ENCODE measurements at places on chromosomes 6 and 20.

DNA sequence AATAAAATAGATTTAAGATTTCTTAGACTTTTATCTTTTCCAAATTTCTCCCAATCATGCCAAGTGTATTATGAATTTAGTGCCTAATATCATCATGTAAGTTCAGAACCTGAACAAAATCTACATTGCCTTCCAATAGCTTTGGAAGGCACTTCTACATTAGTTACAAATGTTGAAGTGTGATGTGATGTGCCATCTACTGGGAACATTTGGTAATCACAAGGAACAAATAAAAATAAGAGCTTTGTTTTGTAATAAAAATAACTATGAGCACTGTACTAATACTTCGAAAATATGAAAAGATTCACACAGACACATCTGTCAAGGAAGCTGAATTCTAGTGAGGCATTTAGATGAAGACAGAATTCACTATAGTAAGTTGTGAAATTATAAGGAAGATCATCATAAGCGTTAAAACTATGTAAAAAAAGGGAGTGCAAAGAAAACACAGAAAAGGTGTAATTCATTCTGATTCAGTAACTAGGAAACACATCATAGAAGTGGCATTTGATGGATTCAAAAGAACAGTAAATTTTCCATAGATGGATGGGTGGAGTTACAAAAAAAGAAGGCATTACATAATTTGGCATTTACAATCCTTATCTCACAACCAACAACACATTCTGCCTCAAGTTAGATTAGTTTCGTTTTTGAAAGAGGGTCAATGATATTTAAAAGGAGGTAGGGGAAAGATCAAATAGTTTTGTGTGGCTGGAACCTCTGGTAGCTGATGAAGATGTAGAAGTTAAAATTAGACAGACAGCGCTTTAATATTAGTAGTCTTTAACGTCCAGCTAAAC is 161.0 kb downstream of the ASCC3 start:
- H3K4me3 ChIP-seq = peak overlapping the region; percentile 36
- peak overlapping the region; percentile 72 for H3K27ac ChIP-seq
- DNase-seq = no peak

GRCh38 chr6:40274058-40274457 is 313.1 kb downstream of the LRFN2 start:
- H3K27ac ChIP-seq = no peak overlapping the region
- no peaks in the 10 kb centered on the region for H3K36me3 ChIP-seq
- H3K4me1 ChIP-seq = no peaks in the 10 kb centered on the region
- H3K4me3 ChIP-seq = no peak overlapping the region
- no peak for DNase-seq

DNA sequence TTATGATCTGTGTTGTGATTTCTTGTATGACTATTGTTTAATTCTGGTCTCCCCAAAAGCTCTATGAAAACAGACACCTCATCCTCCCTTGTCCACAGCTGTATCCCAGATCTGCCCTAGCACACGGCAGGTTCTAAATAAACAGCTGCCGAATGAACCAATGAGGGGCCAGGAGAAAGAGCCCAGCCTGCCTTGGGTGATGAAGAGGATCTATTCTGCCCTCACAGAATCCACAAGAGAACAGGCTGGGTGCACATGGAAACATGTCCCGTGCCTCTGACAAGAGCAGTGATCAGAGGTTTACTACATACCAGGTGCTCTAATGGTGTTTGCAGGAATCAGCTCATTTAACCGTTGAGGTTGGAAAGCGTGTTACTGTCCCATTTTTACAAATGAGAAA is 15.6 kb upstream of the TLDC2 start:
- DNase-seq = no peak
- no peak overlapping the region for H3K4me3 ChIP-seq
- peaks cover 8% of the 10 kb centered on the region for H3K27me3 ChIP-seq
- H3K27ac ChIP-seq = no peak overlapping the region
- H3K4me1 ChIP-seq = peaks cover 16% of the 10 kb centered on the region

DNA sequence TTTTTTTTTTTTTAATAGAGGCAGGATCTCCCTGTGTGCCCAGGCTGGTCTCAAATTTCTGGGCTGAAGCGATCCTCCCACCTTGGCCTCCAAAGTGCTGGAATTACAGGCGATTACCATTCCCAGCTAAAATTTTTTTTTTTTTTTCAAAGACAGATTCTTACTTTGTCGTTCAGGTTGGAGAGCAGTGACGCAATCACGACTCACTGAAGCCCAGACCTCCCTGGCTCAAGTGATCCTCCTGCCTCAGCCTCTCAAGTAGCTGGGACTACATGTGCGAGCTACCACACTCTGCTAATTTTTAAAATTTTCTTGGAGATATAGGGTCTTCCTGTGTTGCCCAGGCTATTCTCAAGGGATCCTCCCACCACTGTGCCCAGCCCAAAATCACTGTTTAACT is 58.0 kb upstream of the MYO6 start:
- H3K27me3 ChIP-seq = no peaks in the 10 kb centered on the region
- H3K27ac ChIP-seq = no peak overlapping the region
- no peak for DNase-seq

GRCh38 chr6:12483712-12484111 is 193.6 kb downstream of the EDN1 start:
- H3K27ac ChIP-seq = no peak overlapping the region
- H3K36me3 ChIP-seq = no peaks in the 10 kb centered on the region
- H3K4me3 ChIP-seq = peak overlapping the region; percentile 23
- peaks cover 12% of the 10 kb centered on the region for H3K27me3 ChIP-seq
- H3K4me1 ChIP-seq = no peaks in the 10 kb centered on the region

DNA sequence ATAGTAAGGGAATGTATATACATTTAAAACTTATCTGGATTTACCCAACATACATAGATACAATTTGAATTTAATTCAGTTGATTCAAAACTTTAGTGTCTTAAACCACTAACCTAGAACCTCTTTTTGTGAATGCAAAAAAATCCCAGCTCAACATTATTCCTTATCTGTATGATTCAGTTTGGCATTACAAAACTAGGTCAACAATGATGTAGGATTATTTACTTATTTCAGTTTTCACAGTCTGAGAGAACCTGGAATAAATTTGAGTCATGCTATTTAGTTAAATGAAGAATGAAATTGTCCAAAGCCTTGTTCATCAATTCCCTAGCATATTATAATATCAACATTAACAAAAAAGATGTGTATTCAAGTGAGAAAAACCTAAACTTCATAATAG is 7.4 kb upstream of the PLCB1 start:
- DNase-seq = no peak
- H3K36me3 ChIP-seq = peaks cover 4% of the 10 kb centered on the region
- peaks cover 40% of the 10 kb centered on the region for H3K27me3 ChIP-seq
- no peaks in the 10 kb centered on the region for H3K4me1 ChIP-seq
- no peak overlapping the region for H3K4me3 ChIP-seq
- no peak overlapping the region for H3K27ac ChIP-seq

DNA sequence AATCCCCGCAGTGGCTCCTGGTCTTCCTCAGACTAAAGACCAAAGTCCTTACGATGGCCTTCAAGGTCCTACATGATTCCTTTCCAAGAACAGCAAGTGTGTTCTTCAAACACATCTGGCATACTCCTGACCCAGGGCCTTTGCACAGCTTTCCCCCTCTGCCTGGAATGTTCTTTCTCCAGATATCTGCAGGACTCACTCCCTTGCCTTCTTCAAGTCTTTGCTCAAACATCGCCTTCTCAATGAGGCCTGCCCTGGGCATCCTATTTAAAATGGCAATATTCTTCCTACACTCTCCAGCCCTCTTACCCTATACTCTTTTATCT is 30.2 kb downstream of the VEGFA start:
- no peak overlapping the region for H3K4me3 ChIP-seq
- H3K4me1 ChIP-seq = no peaks in the 10 kb centered on the region
- peaks cover 1% of the 10 kb centered on the region for H3K36me3 ChIP-seq

DNA sequence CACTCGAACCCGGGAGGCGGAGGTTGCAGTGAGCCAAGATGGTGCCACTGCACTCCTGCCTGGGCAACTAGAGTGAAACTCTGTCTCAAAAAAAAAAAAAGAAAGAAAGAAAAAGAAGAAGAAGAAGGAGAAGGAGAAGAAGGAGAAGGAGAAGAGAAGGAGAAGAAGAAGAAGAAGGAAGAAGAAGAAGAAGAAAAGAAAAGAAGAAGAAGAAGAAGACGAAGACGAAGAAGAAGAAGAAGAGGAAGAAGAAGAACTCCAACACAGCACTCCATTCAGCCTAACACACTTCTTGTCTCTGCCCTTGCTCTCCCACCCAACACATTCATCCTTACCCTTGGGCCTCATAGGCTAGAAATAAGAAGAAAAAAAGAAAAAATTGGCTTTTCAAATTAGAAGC is 6.9 kb downstream of the ZFP57 start:
- H3K4me1 ChIP-seq = peaks cover 6% of the 10 kb centered on the region
- no peak overlapping the region for H3K4me3 ChIP-seq
- no peak for DNase-seq

- peaks cover 2% of the 10 kb centered on the region for H3K36me3 ChIP-seq
- H3K4me3 ChIP-seq = no peak overlapping the region
- no peak for DNase-seq
- H3K27me3 ChIP-seq = no peaks in the 10 kb centered on the region
- H3K4me1 ChIP-seq = peaks cover 13% of the 10 kb centered on the region
Observed at GRCh38 chr6:145844933-145845540, 30.4 kb upstream of the FBXO30 start.

- H3K4me1 ChIP-seq = no peaks in the 10 kb centered on the region
- no peak overlapping the region for H3K4me3 ChIP-seq
- H3K27ac ChIP-seq = no peak overlapping the region
- DNase-seq = peak; percentile 66
- H3K27me3 ChIP-seq = peaks cover 26% of the 10 kb centered on the region
- peaks cover 1% of the 10 kb centered on the region for H3K36me3 ChIP-seq
Observed at GRCh38 chr6:159134701-159135364, 34.4 kb upstream of the FNDC1 start.

GRCh38 chr6:139068846-139069245 is 40.3 kb downstream of the ABRACL start:
- H3K36me3 ChIP-seq = no peaks in the 10 kb centered on the region
- no peaks in the 10 kb centered on the region for H3K27me3 ChIP-seq
- H3K27ac ChIP-seq = no peak overlapping the region

DNA sequence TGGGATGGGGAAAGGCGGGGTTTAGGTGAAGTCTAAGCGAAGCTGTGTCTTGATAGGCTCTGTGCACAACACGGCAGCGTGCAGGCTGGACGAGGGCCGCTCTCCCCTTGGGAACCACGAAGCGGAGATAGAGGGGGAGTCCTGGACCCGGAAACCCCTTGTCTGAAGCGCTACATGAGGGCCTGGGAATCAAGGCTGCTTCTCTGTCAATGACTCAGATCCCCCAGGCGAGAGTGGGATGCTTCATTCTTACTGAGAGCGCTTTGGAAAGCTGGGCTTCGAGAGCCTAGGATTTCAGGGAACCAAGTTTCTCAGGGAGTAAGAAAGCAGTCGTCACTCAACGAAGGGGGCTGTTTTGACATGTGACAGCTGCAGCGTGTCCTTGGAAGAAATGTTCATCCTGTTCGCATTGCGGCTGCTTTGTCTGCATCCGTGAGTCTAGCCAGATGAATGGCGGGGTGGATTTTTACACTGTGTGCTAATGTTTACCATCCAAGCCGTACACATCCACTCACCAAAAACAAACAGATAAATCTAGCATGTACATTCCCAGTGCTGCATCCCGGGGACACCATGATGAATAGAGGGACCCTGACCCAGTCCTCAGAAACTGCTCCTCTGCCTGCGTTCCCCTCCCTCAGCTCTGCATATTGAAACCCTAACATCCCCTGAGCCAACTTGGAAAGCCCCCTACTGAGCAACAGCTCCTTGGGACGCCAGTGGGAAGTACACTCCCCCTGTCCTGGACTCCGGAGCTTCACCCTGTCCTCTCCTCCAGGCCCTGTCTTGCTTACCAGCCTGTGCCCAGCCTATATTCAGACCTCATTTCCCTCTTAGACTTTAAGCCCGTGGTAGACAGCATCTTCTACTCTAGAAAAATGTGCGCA is 24.5 kb upstream of the RTF2 start:
- H3K4me1 ChIP-seq = peaks cover 27% of the 10 kb centered on the region
- H3K36me3 ChIP-seq = peaks cover 8% of the 10 kb centered on the region
- H3K27me3 ChIP-seq = no peaks in the 10 kb centered on the region

DNA sequence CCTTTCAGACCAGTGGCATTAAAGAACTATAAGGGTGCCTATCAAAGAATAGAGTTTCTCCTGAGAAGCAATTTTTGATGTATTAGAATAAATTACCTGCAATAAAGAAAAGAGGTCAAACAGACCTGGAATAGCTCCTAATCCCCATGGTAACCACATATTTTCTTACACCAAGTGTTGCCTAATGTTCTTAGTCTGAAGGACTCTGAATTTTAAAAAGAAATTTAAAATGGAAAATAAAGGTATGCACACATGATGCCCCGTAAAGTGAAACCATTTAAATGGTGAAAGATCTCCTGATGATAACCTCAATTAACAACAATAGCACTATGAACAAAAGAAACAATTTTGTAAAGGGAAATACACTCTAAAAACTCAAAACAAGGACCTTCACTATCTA is 55.1 kb upstream of the LOC128125822 start:
- no peak overlapping the region for H3K4me3 ChIP-seq
- DNase-seq = no peak
- H3K36me3 ChIP-seq = no peaks in the 10 kb centered on the region
- H3K27me3 ChIP-seq = peaks cover 20% of the 10 kb centered on the region

- no peak for DNase-seq
- H3K4me3 ChIP-seq = no peak overlapping the region
- peaks cover 9% of the 10 kb centered on the region for H3K27me3 ChIP-seq
- no peaks in the 10 kb centered on the region for H3K36me3 ChIP-seq
- no peak overlapping the region for H3K27ac ChIP-seq
- no peaks in the 10 kb centered on the region for H3K4me1 ChIP-seq
Observed at GRCh38 chr6:41757931-41758640, 10.9 kb upstream of the PGC start.

GRCh38 chr6:130778946-130779657 is 48.1 kb upstream of the SMLR1 start:
- DNase-seq = no peak
- H3K27me3 ChIP-seq = no peaks in the 10 kb centered on the region
- no peaks in the 10 kb centered on the region for H3K36me3 ChIP-seq
- H3K27ac ChIP-seq = no peak overlapping the region
- H3K4me3 ChIP-seq = no peak overlapping the region
- peaks cover 29% of the 10 kb centered on the region for H3K4me1 ChIP-seq

GRCh38 chr6:49490633-49491032 is 9.1 kb upstream of the GLYATL3 start:
- H3K4me3 ChIP-seq = no peak overlapping the region
- peaks cover 8% of the 10 kb centered on the region for H3K36me3 ChIP-seq
- H3K27ac ChIP-seq = no peak overlapping the region
- no peaks in the 10 kb centered on the region for H3K4me1 ChIP-seq

DNA sequence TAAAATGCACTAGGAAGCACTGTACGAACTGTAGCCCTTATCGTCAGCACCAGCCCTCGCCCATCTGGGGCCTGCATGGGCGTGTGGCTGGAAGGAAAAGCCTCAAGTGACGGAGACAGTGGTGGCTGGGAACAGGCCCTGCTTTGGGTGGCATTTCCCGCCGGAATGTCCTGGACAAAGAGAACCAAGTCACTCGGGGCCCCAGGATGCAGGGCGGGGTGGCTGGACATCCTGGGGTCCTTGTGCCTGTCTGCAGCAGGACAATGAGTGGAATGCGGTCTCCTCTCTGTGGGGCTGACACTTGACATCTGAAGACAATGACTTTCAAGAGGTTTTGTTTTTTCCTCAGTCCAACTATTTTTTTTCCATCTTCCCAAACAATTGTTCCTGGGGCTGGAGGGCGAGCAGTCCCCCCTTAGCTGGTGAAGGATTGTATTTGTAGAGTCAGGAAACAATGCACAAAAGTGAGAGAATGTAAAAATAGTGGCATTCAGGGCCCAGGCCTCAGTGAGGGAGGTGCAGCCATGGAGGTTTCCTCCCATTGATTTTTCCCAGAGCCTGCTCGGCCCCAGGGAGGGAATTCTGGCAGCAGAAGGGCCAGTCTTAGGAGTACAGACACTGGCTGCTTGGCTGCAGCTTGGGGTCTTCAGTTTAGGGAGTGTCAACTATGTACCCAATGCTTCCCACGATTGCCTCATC is 64.4 kb downstream of the PREX1 start:
- peak overlapping the region; percentile 93 for H3K27ac ChIP-seq
- DNase-seq = no peak
- peaks cover 25% of the 10 kb centered on the region for H3K36me3 ChIP-seq

Data from central memory CD8-positive, alpha-beta T cell (primary cell).